ENCODE measurements at places on chromosomes 13 and 19.

DNA sequence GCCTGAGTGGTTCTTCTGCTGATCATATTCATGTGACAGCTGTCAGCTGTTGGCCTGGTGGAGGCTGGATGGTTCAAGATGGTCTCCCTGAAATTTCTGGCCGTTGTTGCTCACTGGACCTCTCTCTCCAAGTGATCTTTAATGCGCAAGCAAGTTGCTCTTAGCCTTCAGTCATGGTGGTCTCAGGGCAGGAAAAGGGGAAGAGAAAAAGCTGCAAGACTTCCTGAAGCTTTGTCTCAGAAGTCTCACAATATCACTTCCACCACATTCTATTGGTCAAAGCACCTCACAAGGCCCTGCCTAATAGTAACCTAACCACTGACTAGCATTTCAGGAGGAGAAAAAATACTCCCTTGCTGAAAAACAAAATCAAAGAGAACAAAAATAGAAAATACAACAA lies 1.6 kb upstream of the ZNF567 start:
- DNase-seq, result no peak

DNA sequence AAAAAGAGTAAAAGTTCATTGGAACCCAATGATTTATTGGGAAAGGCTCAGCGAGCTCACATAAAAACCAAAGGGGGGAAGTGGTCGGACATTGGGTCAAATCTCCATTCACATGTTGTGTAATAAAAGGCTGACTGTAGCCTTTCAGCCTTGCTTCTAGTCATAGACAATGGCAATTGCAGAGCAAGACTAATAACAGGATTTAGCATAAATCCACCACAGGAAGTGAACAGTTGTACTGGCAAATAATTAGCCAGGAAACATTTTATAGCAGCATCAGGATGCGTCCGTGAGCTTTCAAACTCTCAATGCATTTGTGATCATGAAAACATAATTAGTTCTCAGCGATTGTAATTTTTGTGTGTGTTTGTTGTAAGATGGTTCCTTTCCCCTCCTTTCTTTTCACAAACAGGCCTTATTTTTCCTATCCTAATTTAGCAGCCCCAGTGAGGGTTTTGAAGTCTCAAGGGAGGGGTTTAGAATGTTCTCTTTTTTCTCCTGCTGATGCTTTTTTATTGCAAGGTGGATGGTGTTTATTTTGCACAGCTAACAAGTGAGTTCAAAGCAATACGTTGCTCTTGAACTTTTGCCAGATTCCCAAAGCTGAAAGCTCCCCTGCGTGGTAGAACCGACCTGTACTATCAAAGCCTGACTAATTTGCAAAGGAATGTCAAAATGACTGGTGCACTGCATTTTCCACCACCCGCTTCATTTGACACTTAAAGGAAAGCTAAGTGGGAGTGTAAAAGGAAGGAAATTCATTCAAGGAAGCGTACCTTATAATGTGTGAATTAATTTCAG lies 105.6 kb downstream of the SPRY2 start:
- DNase-seq, result peak; percentile 24

- peak; percentile 32 for DNase-seq
Measured at GRCh38 chr19:46610851-46611770, 10.0 kb downstream of the CALM3 start.

DNA sequence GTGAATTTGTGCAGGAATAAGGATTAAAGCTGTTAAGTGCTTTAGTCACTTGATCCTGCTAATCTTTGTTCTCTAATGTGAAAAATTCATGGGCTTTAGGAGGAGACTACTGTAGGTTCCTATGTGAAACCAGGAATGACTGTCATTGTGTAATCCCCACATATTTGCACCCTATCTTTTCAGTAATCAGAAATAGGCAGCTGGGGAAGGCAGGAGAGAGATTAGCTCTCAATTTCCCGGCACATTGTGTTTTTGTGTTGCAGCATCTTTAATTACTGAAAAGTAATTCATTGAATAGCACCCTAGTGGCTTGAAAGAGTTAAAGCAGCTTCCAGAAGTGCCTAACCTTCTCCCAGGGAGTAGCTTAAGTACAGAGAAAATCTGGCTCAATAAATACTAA lies 282.9 kb downstream of the OLFM4 start:
- DNase-seq, result no peak

DNA sequence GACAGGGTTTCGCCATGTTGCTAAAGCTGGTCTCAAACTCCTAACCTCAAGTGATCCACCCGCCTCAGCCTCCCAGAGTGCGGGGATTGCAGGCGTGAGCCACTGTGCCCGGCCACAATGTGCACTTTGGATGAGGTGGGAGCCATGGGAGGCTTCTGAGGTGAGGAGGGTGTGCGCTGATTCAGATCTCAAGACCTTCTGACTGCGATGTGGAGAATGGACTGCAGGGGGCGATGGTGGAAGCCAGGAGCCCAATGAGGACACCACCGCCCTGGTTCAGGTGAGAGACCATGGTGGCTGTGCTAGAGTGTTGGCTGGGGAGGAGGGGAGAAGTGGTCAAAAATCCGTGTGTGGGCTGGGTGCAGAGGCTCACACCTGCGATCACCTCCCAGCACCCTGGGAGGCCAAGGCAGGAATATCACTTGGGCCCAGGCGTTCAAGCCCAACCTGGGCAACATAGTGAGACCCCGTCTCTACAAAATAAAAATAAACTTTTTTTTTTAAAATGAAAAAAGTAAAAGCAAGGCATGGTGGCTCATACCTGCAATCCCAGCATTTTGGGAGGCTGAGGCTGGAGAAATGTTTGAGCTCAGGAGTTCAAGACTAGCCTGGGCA lies 5.6 kb downstream of the INAFM1 start:
- DNase-seq, result no peak

- DNase-seq, result no peak
Measured at GRCh38 chr13:30394751-30395191, 27.5 kb upstream of the UBE2L5 start.

- no peak for DNase-seq
Measured at GRCh38 chr19:7961920-7962626, 18.6 kb upstream of the TIMM44 start.

DNA sequence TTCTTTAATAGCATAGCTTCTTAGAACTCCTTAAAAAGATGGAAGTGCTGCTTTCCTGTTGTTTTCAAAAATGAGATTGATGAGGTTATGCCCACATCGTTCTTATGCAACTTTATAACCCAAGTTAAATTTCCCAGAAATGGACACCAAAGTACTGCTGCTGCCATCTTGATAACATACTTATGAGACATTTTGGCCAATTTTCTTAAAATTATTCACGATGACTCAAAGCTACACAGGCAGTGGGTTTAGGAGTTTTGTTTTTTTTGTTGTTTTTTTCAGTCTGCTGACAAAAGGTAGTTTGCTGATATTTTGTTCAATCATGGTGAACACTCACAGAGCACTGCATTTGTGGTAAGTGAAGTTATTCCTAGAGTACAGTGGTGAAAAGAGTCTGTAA lies 54.9 kb upstream of the RFC3 start:
- no peak for DNase-seq

DNA sequence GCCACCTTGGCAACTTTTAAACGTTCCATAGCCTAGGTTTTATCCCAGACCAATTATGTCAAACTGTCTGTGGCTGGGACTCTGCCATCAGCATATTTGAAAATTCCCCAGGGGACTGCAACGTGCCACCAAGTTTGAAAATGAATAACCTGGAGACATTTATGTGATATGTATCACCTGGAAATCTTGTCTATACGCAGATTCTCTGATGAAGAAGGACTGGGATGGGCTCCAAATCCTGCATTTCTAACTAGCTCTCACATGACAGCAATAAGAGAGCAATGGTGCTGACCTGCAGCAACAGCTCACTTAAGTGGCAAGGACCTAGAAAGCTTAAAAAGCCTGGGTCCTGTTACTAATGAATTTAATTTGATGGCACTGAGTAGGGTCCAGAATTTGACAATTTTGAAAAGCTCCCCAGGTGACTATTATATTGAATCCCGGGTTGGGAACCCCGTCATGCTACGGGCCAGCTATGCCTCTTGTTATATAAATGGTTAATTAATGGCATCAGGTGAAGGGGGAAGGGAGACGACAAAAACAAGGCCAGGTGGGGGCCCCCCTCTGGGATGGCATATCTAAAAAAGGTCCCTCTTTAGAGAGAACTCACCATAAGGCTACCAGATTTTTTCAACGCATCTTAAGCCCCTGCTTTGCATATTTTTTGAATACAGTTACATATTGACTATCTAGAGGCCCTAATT lies 213.7 kb downstream of the ZIC5 start:
- no peak for DNase-seq

DNA sequence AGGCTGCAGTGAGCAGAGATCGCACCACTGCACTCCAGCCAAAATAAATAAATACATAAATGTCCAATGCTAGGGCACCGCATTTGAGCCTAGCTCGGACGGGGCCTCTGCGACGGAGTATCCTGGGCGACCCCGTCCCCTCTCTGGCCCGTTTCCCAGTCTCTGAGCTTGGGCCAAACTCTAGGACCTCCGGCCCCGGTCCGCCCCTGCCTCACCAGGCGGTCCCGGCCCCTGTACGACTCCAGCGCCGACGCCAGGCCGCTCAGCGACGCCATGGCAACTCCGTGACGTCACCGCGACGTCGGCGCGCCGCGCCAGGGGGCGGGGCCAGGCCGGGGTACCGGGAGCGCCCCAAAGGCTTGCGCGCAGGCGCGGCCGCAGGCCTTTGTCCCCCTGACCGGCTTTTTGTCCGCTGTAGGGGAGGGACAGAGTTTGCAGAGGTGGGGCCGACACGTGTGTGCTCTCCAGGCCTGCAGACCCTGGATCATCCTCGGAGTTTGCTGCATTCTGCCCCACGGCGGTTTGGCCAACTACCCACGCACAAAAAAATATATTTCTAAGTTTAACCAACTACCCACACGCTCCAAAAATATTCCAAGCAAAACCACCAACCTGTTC lies at the start of gene PEX11G:
PEX11G (minus strand) TSS at position 300 of the 618 bp plus-strand sequence; CDS start at position 275, 25 bp downstream.
- peak; percentile 85 for DNase-seq

DNA sequence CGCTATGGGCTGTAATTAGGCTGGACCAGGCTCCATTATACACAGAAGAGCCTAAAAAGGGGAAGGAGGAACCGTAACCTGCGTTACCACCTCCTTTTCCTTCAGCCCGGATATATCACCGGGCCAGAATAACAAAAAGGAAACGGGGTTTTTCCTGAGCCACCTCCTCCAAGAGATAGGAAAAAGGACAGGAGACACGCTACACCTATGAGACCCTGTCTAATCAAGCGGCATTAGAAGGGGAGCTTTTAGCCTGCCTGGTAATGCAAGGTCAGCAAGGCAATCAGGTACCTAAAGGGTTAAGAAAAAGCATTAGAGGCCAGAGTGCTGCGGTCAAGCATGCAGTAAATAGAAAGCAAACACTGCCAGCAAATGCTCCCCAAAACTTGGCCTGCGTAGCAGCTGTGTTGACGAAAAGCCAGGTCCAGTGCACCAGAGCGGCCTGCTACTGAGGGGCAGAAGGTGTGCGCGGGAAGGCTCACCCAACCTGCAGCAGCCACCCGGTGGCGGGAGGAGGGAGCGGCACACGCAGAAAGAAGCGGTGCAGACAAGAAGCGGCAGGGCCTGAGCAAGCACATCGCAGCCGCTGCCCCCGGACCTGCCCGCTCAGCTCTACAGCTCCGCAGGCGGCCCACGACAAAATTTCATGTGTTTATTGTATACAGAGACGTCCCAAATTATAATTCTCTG lies 1466.1 kb downstream of the UQCRFS1 start:
- DNase-seq, result no peak

- peak; percentile 84 for DNase-seq
Measured at GRCh38 chr19:42246143-42246921, 3.9 kb upstream of the GSK3A start.

- no peak for DNase-seq
Measured at GRCh38 chr19:37948362-37948761, 41.4 kb downstream of the SIPA1L3 start.

DNA sequence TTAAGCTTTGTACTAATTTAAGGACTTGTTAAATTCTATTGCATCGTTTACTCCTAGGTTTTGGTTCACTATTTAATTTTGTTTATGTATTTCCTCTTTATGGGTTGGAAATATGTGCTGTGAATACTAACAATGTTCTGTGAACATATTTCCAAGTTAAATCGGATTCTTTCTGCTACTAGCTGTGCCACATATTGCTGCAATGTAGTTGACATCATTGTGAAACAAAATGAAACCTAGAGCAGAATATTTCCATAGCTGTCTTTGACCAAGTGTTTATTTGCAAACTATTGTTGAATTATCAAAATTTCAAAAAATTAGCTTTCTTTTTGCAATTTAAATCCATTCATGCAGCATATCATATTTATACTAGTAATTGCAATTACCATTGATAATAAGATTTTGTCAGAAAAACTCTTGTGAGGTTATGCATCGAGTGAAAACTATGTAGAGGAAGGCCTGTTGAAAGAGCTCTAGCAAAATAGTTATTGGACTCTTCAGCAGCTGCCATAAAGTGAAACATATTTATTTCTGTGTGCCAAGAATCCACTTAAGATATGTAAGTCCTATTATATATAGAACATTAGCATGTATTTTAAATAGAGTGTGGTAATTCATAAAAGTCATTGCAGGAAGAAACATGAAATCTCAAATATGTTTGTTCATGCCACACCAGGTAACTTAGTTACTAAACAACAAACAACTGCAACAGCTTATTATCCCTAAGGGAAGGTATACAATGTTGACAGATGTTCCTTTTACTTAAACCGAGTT lies 575.1 kb downstream of the SLITRK6 start:
- peak; percentile 3 for DNase-seq

- no peak for DNase-seq
Measured at GRCh38 chr13:99257291-99257690, 888 bp downstream of the GPR18 start.

GRCh38 chr13:71722206-71722605 lies 144.8 kb downstream of the DACH1 start:
- DNase-seq, result no peak

DNA sequence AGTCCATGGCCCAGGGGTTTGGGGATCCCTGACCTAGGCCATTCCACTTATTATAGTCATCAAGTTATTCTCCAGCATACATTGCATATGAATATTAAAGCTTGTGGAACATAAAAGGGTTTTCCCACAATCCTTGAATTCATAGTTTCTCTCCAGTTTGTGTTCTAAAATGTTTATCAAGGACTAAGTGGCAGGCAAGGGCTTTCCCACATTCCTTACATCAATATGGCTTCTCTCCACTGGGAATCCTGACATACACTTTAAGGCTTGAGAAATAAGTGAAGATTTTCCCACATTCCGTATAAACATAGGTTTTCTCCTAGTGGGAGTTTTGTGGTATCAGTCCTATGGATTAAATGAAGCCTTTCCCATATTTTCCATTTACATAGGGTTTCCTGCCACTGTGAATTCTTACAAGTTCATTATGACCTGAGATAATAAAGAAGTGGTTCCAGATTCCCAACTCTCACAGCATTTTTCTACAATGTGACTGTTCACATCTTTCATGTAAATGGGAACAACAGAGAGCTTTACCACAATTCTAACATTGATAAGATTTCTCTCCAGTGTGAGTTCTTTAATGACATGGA lies 14.5 kb downstream of the ZNF426 start:
- DNase-seq, result no peak

DNA sequence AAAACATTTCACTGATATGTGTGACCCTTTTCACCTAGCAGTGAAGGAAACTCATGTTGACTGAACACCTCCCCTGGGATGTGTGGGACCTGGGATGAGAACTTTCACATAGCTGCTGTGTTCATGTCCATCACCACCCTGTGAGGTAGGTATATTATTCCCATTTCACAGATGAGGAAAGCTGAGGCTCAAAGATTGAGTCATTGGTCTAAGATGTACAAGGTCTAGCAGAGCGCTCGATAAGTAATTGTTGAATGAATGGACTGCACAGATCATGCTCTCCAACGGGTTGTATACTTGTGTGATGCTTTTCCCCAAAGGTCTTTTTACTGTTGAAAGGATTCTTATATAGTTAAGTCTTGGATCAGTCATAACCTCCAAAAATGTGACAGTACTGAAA lies 75.6 kb upstream of the TSC22D1 start:
- DNase-seq, result no peak

Measured in fibroblast of skin of right quadriceps (primary cell).